ENCODE measurements at places on chromosomes 11 and 22.

DNA sequence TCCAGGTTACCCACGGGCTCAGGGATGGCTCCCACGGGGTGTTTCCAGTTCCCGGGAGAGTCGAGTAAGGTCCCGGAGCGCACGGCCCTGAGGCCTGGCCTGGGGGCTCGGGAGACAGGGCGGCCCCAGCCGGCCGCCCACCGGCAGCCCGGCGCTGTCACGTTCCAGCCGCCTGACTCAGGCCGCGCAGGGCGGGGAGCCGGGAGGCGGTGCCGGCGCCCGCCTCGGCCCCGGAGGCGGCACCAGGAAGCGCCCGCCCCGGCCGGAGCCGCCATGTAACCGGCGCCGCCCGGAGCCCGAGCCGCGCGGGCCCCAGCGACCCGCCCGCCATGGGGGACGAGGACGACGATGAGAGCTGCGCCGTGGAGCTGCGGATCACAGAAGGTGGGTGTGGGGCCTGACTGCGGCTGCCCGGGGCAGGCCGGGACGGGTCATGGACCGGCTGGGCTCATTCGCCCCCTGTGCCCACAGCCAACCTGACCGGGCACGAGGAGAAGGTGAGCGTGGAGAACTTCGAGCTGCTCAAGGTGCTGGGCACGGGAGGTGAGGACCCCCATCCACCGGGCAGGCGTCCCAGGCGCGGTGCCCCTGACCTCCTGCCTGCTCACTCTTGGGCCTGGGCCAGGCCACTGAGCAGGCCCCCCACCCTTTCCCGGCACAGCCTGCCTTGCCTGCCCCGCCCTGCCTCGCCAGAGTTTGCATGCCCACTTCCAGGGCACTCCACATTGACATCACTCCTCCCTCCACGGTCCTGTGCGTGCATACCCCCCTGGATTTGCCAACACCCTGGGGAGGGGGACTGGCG lies at the start of gene RPS6KA4:
Gene RPS6KA4 (plus strand): TSS at position 256 of the 805 bp plus-strand sequence. CDS start 74 bp downstream, at position 330.
- DNase-seq, result peak; percentile 58

DNA sequence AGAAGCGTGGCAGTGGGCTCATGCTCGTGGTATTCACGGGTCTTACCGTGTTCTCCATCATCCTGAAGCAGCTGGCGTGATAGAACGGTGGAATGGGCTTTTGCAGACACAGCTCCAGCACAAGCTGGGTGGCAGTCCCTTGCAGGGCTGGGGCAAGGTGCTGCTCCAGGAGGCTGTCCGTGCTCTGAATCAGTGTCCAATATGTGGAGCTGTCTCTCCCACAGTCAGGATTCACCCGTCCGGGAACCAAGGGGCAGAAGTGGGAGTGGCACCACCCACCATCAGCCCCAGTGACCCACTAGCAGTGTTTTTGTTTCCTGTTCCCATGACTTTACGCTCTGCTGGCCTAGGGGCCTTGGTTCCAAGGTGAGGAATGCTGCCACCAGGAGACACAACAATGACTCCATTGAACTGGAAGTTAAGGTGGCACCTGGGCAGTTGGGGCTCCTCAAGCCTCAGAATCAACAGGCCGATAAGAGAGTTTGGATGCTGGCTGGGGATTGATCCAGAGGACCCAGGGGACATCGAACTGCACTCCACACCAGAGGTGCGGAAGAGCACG lies 16.9 kb upstream of the CD81 start:
- no peak for DNase-seq

- no peak for DNase-seq
Measured at GRCh38 chr11:62266558-62266957, 3.4 kb upstream of the SCGB2A2 start.

DNA sequence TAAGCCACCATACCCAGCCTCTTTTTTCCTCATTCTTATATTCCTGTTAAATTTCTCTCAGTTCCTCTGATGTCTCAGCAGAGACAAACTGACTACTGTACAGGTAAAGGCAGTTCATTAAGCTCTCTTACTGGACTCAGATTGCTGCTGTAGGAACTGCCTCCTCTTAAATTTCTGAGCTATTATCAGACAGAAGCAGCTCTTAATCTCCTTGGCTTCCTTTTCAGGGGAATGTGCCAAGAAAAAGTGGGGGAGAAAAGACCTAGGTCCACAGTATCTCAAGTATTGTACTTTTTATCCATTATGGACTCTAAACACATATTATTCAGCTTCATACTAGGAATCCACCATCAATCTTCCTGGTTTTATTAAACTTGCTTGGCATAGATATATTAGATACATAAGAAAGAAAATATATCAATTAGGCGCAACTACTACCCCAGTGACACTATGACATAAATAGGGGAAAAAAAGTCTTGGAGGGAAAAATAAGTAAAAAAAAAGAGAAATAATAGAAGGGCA lies 26.1 kb downstream of the MRTFA start:
- no peak for DNase-seq

DNA sequence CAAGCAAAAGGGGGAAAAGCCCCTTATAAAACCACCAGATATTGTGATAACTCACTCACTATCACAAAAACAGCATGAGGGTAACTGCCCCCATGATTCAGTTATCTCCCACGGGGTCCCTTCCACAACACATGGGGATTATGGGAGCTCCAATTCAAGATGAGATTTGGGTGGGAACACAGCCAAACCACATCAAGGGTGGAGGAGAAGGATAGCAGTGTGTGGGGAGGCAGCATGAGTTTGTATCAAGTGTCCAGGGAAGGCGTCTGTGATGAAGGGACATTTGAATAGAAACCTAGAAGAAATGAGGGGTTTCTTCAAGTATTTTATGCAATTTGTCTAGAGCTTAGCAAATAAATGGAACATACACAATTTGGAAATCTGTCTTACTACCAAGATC lies 98.2 kb downstream of the SLC1A2 start:
- DNase-seq, result no peak

DNA sequence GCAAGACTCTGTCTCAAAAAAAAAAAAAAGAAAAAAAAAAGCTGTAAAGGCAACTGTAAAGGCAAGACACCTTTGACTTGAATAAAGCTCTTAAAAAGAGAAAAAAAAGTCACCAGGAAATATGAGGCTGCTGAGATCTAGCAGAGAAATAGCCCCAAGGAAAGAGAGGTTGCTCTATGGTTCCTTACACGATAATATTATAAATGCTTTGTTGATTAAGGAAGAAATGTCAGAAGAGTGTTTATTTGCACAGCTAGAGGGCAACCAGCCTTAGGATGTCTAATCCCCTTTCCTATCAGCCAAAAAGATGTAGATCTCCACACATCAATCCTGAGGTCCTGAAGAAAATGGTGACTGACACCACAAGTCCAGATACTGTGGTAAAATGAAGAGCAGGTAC lies 32.0 kb downstream of the RBFOX2 start:
- DNase-seq, result no peak
